ENCODE measurements at places on chromosomes 1 and 21.

GRCh38 chr1:225911191-225912130 lies 12.6 kb downstream of the PYCR2 start:
- DNase-seq = peak; percentile 78

- DNase-seq = no peak
Observed at GRCh38 chr1:111487133-111487532, 13.3 kb downstream of the C1orf162 start.

DNA sequence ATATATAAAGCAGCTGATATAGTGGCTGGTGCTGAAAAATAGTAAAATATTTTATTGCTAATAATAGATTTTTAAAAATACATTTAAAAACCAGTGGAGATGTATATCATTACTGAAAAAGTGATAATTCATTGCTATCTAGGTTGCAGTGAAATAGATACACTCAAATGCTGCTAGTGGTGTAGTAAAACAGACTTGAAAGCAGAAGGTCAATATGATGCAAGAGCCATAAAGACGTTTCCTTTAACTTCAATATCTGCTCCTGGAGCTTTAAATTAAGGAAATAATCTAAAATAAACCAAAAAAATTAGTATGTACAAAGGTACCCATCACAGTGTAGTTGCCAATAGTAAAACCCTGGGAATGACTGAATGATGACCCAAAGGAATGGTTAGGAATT lies 26.2 kb downstream of the RHEX start:
- DNase-seq = no peak

DNA sequence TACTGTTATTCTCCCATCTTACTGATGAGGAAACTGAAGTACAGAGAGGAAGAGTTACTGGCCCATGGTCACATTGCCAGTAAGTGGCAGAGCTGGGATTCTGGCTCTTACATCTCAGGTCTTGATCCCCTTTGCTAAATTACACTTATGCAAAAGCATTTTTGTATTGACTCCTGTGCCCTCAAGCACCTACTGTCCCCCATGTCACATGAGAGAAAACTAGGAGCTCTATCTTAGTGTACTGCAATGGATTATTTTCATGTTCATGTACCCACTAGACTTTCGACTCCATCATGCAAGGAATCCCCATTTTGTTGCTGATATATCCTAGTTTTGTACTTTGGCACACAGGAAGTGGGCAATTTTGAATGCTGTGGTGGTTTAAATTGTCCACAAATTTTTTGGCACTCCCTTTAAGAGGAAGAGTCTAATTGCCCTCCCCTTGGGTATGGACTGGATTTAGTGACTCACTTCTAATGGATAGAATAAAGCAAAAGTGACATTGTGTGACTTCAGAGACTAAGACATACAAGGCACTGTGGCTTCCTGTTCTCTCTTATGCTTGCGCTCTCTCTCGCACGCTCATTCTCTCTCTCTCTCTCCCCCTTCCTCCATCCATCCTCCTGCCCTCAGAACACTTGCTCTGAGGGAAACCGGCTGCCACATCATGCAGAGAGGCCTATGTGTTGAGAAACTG lies 43.5 kb upstream of the JAK1 start:
- DNase-seq = peak; percentile 14
